T-cell (primary cell): ENCODE measurements at places on chromosomes 16 and 17. TPM values are rescaled to one million over a fixed set of nuclear protein-coding genes. Genes with fewer than 3 reads are reported as not detected.

GRCh38 chr16:81790830-81791435, 11.8 kb downstream of the PLCG2 start:
- DNase-seq, result no peak

DNA sequence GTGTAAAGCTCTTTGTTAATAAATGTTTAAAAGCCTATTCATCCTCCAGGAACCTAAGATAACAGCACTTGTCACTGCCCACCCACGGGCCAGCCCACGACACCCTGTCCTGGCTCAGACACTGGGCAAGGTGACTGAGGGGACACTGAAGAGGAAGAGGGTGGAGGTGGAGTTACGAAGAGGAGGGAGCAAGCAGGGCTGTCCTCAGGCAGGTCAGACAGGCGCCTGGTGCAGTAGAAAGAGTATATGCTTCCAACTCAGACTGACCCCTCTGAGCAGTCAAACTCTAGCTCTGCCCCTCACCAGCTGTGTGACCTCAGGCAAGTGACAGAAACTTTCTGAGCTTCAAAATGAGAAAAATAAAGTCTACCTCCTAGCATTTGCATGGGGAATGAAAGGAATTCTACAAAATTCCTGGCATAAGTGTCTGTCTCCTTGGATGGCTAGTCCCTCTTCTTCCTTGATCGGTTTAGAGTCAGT, 22.8 kb downstream of the TEX2 start:
- DNase-seq, result no peak

GRCh38 chr17:77182205-77183172, 41.7 kb downstream of the SEC14L1 start:
- DNase-seq, result no peak

DNA sequence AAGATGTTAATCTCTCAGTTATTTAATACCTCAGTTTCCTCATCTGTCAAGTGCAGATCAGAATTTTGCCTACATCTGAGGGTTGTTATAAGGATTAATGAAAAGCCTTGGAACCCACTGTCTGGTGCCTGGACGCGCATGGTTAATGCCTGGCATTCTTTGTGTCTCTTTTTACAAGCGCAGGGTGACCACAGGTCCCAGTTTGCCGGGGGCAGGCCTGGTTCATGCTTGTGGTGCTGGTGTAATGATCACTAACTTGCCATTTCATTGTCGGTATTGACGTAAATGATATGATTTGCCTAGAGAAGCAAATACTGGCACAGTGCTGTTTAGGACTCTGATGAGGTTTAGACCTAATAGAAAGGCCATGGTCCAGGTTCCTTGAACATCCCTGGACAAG, 23.1 kb downstream of the MRC2 start:
- no peak for DNase-seq

DNA sequence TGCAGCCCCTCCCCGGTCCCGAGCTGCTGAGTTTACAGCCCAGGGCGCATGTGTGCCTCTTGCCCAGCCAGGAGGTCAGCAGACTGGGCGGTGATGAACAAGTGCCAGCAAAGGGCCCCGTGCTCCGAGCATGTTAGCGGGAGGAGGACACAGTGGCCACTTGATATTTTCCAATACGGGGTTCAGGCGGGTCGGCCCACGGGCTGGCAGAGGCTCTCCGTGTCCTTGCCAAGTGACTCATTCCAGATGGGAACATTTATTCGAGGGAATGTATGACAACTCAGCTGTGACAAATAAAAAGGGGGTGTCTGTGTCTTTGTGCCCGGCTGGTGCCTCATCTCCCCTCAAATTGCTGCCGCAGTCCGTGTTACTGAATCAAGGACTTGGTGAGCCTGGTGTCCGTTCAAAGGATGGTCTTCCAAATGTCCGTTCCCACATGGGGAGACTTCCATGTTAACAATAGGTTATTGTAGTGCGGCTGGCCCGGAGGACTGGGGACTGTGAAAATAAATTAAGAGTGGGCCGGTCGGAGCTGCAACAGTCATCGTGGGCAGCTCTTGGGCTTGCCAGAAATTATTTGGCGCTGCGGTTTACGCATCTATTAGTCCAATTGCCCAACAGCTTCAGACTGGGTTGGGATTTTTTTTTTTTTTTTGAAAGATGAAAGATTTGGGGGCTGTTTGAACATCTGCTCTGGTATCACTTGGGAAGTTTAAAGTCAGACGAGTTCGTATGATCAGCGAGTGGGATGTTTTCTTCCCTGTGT, 174.0 kb upstream of the CIBAR2 start:
- DNase-seq, result no peak

- no peak for DNase-seq
Observed at GRCh38 chr17:60864708-60865005, 187.0 kb downstream of the BCAS3 start.

- DNase-seq, result no peak
Observed at GRCh38 chr16:84341528-84342295, 26.6 kb upstream of the ATP2C2 start.

DNA sequence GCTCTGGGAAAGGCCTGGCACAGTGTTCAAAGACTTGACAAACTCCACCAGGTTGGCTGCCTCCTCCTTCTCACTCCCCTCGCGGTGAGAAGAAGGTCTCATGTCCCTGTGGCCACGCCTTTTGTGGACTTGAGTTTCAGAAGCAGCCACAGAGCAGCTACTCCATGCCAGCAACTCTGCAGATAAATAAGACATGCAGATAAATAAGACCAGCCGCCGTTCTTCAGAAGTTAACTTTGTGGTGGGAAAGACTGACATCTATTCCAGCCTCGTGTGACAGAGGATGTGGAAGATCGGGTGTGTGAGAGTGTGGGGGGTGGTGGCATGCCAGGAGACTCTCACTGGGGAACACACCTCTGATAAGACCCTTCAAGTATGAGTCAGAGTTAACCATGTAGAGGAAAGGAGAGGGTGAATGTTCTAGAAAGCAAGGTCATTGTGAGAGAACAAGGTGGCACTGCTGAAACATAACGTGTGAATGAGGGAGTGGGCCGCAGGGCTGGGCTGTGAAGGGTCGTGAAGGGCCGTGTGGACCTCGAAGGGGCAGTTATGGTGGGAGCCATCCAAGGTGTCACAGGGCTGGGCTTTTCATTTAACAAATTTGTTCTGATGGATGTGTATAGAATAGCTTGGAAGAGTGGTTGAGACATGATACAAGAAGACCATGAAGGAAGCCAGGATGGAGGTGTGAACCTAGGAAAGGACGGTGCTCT, 830 bp downstream of the SPACA3 start:
- DNase-seq, result no peak

- DNase-seq, result no peak
Observed at GRCh38 chr17:68606451-68607307, 5.5 kb upstream of the FAM20A start.

- DNase-seq, result no peak
Observed at GRCh38 chr17:17164156-17164555, 42.0 kb downstream of the PLD6 start.

DNA sequence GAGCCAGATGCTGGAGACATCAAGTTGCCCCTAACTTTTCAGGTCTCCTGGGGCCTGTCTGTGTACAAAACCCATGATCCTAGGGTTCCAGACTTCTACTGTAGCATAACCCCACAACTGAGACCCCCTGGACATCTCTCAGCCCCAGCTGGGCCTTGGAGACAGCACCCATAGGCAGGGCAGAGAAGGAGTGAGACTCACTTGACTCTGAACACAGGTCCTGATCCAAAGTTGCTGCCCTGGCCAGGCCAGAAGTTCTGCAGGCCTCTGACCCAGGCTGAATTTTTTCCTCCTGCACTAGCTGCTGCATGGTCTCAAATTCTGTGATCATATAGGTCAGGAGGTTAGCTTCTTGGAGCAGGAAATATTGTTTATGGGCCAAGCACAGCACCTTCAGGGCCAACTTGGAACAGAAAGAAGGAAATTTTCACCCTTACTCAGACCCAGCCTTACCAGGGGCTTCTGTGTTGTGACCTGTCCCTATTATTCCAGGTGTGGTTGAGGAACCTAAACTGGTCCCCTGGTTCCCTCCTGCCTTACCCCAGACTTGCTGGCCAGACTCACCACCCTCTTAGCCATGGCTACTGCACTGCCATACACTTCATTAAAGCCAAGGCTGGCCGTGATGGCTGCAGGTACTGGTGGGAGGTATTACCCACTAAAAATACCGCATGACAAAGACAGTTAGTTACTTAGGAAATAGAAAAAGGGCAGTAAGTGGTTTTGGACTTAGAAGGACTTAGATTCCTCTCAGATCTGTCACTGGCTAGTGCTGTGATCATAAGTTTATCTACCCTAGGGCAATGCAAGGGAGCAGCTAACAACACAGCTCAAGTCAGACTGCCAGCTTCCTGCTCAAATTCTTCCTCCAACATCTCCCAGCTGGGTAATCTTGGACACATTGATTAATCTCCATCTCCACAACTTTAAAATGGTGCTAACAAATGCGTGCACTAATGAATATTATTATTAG, 2180.1 kb downstream of the TP53TG3F start:
- no peak for DNase-seq

DNA sequence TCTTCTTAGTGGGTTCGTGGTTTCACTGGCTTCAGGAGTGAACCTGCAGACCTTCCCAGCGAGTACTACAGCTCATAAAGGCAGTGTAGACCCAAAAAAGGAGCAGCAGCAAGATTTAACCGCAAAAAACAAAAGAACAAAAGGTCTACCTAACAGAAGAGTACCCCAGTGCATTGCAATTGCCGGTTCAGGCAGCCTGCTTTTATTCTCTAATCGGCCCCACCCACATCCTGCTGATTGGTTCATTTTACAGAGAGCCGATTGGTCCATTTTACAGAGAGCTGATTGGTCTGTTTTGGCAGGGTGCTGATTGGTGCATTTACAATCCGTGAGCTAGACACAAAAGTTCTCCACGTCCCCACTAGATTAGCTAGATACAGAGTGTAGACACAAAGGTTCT, 2.0 kb upstream of the ARRB2 start:
- peak; percentile 66 for DNase-seq

GRCh38 chr16:11526655-11527350, 59.9 kb downstream of the LITAF start:
- DNase-seq, result no peak

- no peak for DNase-seq
Observed at GRCh38 chr17:38885728-38886642, 16.1 kb downstream of the LASP1 start.

The CA5A gene
- total RNA-seq, result not detected

The EPN3 gene
- total RNA-seq, result not detected

The SCNN1G gene
- not detected for total RNA-seq

The ITGA3 gene
- 20.0 TPM for total RNA-seq

The CTRB2 gene
- total RNA-seq, result not detected

The HBA1 gene
- total RNA-seq, result not detected

The LRRC75A gene
- 6.2 TPM for total RNA-seq

The SMTNL2 gene
- not detected for total RNA-seq

The PIRT gene
- not detected for total RNA-seq

The HS3ST3B1 gene
- 13.9 TPM for total RNA-seq

The CDR2 gene
- total RNA-seq, result 71.6 TPM

The CRYM gene
- total RNA-seq, result not detected

The GLIS2 gene
- total RNA-seq, result 0.20 TPM

The FBXW10B gene
- 0.62 TPM for total RNA-seq

The CACNA1H gene
- total RNA-seq, result 4.8 TPM
